Gastrocnemius medialis (tissue), 4 donors: ENCODE measurements at places on chromosomes 6 and 20.

- DNase-seq, result peak; percentile 61
These were observed 24.4 kb upstream of the SLCO4A1 start for GRCh38 chr20:62617711-62618483.

GRCh38 chr20:5674176-5674660, 76.0 kb upstream of the SHLD1 start:
- DNase-seq, result no peak

GRCh38 chr20:11917663-11918062, at the start of gene BTBD3:
TSS of gene BTBD3 (plus strand) at chr20:11917893. CDS start at chr20:11918276, 383 bp downstream.
- DNase-seq, result peak; percentile 45

- no peak for DNase-seq
These were observed 64.5 kb downstream of the BFSP1 start for GRCh38 chr20:17466641-17467040.
